Central memory CD4-positive, alpha-beta T cell (primary cell): ENCODE measurements at places on chromosomes 2 and 18.

DNA sequence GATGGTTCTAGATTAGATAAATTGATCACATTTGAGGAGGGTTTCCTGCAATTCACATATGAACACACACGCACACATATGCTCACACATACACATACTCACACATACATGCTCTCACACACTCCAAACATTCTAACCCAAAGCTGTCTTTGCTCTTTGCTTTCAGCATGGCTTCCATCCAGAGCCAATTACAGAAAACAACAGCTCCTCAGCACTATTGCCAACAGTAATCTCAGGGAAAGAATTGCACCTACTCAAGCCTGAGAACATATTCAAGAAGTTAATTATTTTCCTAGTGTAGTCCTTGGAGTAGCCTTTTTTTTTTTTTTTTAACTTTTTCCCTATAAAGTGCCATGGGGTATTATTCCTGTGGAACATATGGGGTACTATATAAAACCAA is 246.9 kb upstream of the PARD3B start:
- DNase-seq: no peak

GRCh38 chr2:170488807-170489206 is 226.3 kb upstream of the SP5 start:
- DNase-seq: no peak

GRCh38 chr2:171407030-171407675 is 26.6 kb downstream of the METTL8 start:
- peak; percentile 2 for DNase-seq

GRCh38 chr2:226828191-226828590 is 7.7 kb upstream of the RHBDD1 start:
- no peak for DNase-seq
